ENCODE measurements at places on chromosomes 4 and X.

DNA sequence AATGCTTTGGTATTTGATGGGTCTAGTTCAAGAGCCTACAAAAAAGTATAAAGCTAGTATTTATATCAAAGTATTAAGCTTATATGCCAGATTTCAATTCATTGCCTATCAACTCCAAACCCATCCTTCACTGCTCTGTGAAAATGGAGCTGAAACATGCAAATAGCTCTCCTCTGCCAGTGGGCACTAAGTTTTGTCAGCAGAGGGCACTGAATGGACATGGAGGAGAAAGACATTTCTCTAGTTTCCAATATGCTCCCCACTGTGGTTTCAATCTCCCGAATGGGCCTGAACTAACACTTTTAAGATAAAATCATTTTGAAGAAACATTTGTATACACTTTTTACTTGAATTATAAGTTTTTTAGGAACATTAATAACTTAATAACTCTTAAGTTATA lies 12.4 kb downstream of the PPID start:
- no peak for ATAC-seq

- ATAC-seq, result peak; percentile 54
Measured at GRCh38 chrX:132612821-132613564, 124.2 kb upstream of the MBNL3 start.

- no peak for ATAC-seq
Measured at GRCh38 chrX:46599051-46599560, 25.5 kb downstream of the CHST7 start.

DNA sequence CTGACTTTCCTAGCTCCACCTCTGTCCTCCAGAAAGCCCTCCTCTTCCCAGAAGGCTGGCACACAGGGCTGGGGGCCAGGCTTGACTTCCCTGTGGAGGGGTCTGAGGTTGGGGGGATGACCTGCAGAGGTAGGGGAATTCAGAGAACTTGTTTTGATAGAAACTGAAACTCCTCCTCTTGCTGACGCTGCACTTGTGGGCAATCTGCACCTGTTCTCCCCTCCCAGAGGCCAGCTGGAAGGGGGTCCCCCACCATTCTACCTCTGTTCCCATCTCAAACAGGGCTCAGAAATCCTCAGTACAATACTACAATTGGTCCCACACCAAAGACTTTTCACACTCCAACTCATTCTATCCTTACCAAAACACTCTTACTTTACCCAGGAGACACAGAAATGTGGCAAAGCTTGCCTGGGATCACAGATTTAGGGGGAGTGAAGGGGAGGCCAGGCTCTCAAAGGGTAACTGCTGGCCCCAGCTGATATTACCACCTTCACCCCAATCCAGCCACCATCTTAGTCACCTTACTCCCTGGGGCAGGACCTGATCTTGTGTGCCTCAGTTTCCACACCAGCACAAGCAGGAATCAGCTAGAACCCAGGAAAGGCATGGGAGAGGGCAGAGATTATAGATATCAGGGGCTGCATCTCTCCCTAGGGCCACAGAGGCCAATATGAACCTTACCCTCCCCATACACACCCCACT lies 18.5 kb downstream of the OTUD5 start:
- ATAC-seq, result no peak

DNA sequence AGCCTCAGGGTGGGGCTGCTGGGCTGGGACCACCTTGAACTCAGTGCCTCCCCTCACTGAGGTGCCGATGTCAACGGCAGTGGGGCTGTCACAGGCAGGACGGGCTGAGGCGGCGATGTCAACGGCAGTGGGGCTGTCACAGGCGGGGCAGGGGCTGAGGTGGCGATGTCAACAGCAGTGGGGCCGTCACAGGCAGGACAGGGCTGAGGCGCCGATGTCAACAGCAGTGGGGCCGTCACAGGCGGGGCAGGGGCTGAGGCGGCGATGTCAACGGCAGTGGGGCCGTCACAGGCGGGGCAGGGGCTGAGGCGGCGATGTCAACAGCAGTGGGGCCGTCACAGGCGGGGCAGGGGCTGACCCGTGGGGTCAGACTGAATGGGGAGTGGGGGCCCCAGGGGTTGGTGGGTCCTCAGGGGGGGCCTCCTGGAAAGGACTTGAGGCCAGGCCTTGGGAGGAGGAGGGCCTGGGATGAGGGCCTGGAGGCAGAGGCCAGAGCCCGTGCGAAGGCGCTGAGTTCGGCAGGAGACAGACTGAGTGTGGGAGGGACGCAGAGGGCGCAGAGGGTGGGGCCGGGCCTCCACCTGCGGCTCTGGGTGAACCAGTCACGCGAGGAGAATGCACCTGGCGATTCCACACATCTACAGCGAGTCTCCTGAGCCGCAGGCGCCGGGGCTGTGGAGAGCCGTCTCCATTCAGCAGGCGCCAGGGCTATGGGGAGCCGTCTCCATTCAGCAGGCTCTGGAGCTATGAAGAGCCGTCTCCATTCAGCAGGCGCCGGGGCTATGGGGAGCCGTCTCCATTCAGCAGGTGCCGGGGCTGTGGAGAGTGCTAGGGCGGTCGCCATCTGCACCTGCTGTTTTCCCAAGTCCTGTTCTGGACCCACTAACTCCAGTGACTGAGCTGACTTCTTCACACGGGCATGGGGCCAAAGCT lies 22.9 kb downstream of the ATP5ME start:
- no peak for ATAC-seq

- ATAC-seq, result no peak
Measured at GRCh38 chr4:91256043-91256442, 1047.7 kb upstream of the GRID2 start.

GRCh38 chr4:184362396-184362795 lies 112.0 kb downstream of the IRF2 start:
- no peak for ATAC-seq

DNA sequence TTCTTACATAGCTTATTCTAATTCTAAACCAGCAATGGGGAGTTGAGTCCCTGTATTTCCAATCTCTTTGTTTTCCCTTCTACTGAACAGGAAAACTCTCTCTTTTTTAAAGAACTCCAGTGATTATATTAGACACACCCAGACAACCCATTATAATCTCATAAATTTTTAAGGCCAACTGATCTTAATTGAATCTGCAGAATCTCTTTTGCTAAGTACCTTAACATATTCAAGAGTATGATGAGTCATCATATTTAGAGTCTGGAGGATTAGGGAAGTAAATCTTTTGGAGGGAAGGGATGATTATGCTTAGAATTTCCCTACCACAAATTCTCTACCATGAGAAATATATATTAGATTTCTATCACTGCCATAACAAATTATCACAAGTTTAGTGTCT lies 705.1 kb downstream of the CENPC start:
- no peak for ATAC-seq

DNA sequence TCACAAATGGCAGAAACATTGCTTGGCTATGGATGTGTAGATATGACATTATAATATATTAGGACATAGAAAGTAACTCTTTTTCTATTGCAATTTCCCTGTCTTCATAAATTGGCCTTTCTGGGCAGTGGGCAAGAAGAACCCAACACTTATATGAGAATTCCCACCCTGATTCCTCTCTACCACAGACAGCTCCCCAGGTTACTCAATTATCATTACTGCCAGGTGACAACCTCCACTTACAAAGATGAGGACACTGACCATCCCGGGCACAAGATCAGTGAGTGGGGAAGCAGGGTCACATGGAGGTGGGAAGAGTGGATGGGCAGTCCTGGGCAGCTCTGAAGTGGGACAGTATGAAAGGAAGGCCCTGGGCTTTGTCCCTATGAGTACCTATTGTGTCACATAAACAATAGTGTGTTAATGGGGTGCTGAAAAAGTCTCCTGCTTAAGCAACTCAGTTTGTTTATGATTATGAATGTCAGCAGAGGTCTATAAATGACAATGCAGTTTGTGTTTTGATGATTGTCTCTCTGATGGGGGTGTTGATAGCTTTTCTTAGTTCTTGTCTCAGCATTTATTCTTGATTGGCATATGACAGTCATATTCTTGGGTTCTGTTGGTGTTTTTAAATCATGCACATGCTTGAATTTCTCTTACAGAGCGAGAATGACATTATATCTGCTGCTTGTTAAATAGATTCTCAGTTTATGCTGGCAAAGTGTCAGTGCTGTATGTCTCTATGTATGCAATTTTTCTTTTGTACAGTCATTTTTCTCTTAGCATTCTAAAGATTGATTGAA lies 99.9 kb downstream of the SLIT2 start:
- ATAC-seq, result no peak

GRCh38 chrX:43860646-43861370 lies 21.4 kb downstream of the MAOB start:
- ATAC-seq, result no peak

GRCh38 chr4:5724377-5724776 lies 13.4 kb downstream of the EVC start:
- ATAC-seq, result no peak

- ATAC-seq, result no peak
Measured at GRCh38 chrX:58025979-58026378, 115.7 kb upstream of the ZXDA start.

GRCh38 chr4:177119021-177119471 lies 190.6 kb upstream of the NEIL3 start:
- ATAC-seq, result no peak

GRCh38 chr4:153791746-153792617 lies 3.1 kb upstream of the SFRP2 start:
- peak; percentile 56 for ATAC-seq

DNA sequence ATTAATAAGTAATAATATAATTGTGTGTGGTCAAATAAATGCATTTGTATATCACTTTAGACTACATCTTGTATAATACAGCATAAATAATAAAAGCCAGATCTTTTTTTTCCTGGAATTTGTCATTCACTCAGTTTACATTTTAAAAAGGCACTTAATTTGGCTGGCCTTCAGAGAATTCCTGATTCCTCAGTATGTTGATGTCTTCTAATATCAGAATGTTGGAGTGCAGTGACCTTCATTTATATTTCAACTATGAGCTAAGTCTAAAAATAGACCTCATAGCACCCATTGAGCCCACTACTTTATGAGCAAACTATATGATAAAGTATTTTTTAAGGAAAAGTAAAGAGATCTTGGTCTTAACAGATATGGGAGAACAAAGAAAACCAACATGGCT lies 27.8 kb downstream of the ZNF330 start:
- ATAC-seq, result no peak

- ATAC-seq, result no peak
Measured at GRCh38 chr4:118734491-118735205, 49.5 kb downstream of the METTL14 start.

GRCh38 chrX:118356154-118356701 lies 10.3 kb downstream of the WDR44 start:
- no peak for ATAC-seq

- ATAC-seq, result no peak
Measured at GRCh38 chrX:142503967-142504643, 299.0 kb upstream of the MAGEC2 start.

DNA sequence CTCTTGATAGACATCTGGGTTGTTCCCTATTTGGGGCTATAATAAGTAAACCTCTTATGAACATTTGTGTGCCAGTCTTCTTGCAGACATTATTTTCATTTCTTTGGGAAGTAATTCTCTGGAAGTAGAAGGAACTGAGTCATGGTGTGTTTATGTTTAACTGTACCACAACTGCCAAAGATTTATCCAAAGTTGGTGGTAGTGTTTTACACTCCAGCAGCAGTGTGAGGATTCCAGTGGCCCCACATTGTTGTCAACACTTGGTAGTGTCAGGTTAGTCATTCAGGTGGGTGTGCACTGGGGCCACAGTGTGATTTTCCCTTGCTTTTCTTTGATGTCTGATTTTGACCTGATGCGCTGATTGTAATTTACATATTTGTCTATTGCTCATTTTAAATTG lies 5.0 kb upstream of the UVSSA start:
- no peak for ATAC-seq

- no peak for ATAC-seq
Measured at GRCh38 chr4:165726831-165727230, 146.2 kb upstream of the TLL1 start.
